ENCODE measurements at places on chromosomes 7 and 10.

- no peak for DNase-seq
Measured at GRCh38 chr7:152142976-152143595, 117.6 kb downstream of the GALNT11 start.

- DNase-seq = no peak
Measured at GRCh38 chr7:123738356-123738755, 10.4 kb downstream of the WASL start.

DNA sequence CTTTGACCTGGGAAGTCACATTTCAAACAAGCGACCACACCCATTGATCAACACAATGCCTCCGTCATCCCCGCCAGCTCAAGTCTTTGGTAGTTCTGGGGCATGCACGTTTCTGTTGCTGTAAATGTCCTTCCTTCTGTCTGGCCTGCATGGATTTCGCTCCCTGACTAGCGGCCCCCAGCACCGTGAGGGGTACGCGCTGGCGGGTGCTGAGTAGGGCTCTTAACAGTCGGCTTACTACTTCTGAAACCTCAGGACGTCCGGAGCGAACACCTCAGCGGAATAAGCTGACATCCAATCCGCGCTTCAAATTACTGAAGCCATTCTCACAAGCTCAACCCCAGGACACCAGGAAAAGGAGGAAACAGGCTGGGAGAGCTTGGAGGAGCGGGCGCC lies 505 bp downstream of the NUDCD3 start:
- DNase-seq = no peak

DNA sequence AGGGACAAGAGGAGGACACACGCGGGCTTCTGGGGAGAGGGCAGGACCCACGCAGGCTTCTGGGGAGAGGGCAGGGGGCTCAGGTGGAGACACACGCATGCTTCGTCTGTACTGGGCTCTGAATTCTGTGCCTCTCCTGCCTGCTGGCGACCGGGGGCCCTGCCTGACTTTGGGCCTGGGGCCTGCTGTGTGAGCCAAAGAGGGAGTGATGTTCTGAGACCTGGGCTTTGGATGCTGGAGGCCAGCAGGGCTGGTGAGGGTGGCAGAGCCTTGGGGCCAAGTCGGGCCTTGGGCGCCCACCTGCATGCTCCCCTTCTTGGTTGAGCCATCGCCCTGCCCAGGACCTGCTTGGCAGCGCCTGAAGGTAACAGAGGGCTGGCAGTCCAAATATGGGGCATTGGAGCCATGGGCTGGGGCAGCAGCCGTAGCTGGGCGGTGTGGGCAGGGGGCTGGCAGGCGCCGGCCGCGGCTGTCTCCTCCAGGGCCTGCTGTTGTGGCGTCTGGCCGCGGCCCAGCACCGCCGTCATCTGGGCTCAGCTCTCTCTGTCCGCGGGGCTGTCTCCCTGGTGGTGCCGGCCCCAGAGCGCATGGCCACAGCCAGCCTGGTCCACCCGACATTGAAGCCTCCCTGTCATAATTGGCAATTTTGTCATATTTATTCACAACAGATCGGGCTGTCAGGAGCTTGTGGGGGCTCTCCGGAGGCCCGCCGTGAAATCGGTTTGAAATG lies 78.9 kb downstream of the UNCX start:
- no peak for DNase-seq

GRCh38 chr10:26453850-26454249 lies 15.7 kb downstream of the APBB1IP start:
- no peak for DNase-seq

GRCh38 chr7:44386139-44386913 lies 60.9 kb upstream of the CAMK2B start:
- peak; percentile 20 for DNase-seq

GRCh38 chr10:18976696-18977251 lies 71.8 kb upstream of the MALRD1 start:
- no peak for DNase-seq

DNA sequence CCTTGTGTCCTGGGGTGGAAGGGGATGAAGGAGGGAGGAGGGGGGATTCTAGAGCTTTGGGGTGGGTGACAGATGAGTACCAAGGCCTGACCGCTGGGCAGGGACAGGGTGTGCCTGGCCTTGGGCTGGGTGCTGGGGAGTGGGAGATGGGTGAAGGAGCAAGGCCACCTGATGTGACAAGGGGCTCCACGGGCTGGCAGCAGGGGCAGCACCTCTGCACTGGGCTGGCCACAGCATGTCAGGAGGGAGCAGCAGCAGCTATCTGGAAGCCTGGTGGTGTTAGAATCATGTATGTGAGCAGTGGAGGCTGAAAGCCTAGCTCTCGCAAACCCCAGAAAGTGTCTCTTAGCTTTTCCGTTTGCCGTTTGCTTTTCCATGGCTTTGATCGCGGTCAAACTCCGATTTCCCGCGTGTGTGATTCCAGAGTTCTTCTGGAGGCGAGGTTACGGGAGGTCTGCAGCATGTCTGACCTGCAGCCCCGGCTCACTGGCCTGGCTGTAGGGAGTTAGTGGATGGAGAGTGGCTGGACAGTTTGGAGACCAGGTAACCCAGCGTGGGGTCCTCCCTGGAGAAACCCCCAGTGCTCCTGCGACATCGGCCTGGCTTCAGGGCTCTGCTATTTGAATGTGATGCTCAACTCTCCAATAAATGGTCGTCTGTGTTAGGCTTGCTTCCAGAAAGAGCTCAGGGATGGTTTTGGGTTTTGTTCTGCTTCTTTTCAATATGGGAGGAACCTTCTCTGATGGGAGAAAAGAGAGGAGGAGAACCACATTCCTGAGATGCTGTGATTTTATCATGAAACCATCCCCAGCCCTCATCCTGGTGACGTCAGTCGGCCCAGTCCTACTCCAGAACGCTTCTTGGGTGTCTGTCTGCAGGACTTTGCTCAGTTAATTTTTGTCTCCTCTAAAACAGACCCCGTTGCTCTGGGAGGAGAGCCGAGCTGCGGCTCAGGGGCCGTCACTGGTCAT lies 105.5 kb downstream of the CUX1 start:
- no peak for DNase-seq

- DNase-seq = peak; percentile 26
Measured at GRCh38 chr10:34723750-34724149, 91.3 kb downstream of the PARD3 start.

GRCh38 chr10:123943307-123943706 lies 51.7 kb upstream of the CPXM2 start:
- no peak for DNase-seq

- DNase-seq = peak; percentile 74
Measured at GRCh38 chr7:56091591-56091990, 1.2 kb downstream of the PHKG1 start.

- DNase-seq = no peak
Measured at GRCh38 chr10:60662917-60663614, 115.2 kb upstream of the CDK1 start.

DNA sequence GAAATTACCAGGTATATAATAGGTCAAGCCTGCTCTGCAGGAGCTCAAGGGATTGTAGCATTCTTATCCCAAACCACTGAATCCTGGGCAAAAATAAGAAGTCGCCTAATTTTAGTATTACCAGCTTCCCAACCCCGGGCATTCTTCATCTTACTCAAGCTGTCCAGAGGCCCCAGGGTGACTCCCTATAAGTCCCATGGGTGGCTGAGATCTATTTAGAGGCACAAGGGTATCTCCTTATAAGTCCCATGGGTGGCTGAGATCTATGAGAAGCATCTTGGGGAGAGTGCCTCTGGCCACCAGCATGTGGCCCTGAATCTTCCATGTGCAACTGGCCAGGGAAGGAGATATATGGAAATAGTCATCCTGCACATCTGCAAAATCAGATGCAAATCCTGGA lies 38.9 kb downstream of the PRSS2 start:
- DNase-seq = no peak

DNA sequence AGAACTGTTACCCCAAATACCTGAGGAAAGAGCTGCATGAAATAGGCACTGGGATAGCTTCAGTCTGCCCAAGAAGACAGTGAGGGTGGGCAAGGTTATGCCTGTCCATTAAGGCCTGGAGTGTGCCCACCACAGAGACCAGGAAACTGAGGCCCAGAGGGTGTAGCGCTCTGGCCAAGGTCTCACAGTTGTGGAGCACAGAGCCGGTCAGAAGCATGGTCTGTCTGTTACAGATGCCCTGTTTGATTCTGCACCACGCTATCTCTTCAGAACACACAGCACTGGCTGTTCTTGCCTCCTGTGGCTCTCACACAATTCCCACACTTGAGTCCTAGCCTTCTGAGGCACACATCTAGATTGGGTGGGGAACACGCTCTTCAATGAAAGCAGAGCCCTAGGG lies 261.4 kb downstream of the GRID1 start:
- DNase-seq = peak; percentile 16

GRCh38 chr10:113820507-113820906 lies 33.4 kb downstream of the DCLRE1A start:
- no peak for DNase-seq

DNA sequence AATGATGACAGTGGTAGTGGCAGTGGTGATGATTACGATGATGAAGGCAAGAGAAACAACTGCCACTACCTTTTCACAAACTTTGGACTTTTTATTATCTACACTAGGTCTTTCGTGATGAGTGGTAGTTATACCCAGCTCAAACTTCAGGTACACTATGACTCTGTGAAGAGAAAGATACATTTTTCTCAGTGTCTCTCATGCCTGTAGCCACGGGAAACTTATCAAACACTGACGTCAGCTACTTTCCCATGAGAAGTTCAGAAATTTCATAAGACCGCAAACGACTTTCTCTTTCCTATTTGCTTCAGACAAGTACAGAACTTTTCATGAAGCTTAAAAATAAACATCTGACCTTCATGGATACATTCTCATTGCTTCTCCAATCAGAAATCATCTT lies 57.0 kb downstream of the CALD1 start:
- DNase-seq = no peak

DNA sequence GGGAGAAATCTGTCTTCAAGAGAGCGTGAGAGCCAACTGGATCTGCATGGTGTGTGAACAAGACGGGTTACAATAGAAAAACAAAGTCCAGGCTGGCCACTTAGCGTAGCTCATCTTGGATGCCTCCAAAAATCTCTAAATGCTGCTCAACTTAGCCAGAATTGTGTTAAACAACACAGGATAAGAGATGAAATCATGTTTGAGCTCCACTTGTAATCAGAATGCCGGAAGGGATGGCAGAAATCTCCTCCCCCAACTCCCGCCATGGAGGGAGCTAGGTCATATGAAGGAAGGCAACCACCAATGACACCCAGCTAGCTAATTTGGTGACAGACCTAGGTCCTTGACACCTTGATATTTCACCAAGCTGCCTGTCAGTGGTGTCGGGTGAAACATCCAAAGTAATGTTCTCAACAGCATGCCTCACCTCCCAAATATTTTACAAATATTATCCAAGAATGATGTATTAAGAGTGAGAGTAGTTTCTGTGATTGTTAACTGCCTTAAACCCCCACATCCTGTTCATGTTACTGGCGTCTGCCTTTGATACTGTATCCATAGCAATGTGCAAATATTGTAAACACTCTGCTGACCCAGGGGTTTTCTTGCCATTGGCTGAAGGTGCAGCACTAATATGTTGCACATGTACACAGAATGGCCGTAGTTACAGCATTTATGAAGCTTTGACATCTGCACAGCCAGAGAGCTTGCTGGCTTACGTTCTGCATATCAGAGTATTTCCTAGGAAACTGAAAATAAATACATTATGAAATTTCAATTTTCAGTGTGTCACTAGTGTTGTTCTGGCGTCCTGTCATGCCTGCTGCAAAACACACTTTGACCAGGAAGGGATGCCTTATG lies 25.8 kb downstream of the TMEM254 start:
- no peak for DNase-seq

GRCh38 chr10:21463436-21463835 lies 62.0 kb downstream of the SKIDA1 start:
- no peak for DNase-seq

DNA sequence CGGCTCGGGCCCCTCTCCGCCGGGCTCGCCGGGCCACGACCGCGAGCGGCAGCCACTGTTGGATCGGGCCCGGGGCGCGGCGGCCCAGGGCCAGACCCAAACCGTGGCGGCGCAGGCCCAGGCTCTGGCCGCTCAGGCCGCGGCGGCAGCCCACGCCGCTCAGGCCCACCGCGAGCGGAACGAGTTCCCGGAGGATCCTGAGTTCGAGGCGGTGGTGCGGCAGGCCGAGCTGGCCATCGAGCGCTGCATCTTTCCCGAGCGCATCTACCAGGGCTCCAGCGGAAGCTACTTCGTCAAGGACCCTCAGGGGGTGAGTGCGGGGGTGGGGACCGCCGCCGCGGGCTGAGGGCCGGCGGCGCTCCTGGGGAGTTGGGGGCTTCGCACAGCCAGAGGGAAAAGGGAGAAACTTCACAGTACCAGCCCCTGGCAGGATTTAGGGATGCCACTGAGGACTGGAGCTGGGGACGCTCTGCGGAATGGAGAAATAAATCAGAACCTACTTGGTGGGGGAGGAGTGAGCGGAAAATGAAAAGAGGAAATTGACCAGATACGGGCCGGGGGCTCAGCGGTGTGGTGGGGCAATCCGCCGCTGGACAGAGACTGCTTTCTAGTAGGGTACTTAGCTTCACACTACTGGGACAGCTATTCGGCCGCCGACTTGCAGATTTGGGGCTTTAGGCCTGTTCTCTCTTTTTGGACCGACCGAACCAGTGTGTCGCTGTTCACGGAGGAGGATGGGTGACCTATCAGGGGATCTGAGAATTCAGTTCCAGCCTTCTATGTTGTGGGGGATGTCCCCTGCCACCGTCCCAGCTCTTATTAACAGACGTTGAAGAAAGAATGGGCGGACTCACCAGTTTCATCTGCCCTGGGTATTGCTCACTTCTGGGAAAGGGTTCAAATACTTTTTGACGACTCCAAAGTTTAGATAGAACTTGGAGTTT lies 669 bp downstream of the PI4K2A start:
- DNase-seq = no peak

DNA sequence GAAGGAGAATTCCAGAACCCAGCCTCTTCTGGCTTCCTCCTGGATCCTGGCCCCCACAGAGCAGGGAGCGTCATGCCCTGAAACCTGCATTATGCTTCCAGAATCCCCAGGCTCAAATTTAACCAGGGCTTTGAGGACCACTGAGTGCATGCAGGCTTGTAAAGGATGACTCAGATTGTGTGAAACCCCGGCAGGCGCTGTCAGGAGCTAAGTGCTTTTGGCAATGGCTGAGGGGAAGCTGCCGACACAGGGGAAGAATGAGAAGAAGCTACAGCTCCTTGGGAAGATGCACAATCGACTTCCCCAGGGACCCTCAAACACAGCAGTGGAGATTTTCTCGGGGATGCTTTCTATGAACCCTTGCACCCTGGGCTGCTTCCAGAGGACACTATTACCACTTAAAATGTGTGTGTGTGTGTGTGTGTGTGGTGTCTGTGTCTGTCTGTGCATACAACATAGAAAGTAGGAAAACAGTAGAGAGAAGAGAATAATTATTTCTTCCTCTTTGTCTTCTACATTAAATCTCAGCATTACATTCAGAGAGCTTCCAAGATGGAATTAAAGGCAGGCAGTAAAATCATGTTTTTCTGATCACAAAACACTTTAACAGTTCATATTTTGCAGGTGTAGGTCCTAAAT lies 183.5 kb upstream of the INHBA start:
- DNase-seq = no peak

GRCh38 chr10:119541459-119542356 lies 811 bp downstream of the RGS10 start:
- no peak for DNase-seq
